DMS79 treated with DMSO at 0.1 percent for 48 hours (cell line): ENCODE measurements at places on chromosomes 5 and 9.

GRCh38 chr5:160166069-160166972 lies 47.1 kb upstream of the PWWP2A start:
- no peak for DNase-seq

- DNase-seq = no peak
Measured at GRCh38 chr5:148457183-148457620, 73.4 kb downstream of the FBXO38 start.

GRCh38 chr5:132420706-132421272 lies 51.3 kb downstream of the SLC22A5 start:
- no peak for DNase-seq

DNA sequence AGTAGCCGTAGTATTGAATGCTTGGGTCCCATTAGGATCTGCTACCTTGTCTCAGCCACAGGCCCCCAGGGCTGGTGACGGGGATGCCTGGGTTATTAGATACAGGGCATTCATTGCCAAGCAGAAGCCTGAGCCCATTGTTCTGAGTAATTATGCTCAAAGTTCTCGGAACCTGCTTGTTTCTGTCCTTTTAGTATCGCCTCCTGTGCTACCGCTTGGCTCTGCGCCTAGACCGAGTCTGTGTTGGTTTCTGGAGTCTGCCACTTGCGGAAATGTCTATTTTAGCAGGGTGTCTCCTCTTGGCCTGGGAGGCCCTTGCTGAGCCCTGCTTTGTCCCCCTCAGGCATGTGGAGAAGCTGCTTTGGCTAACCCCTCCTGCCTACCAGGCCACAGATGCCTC lies 506.1 kb downstream of the BNC2 start:
- DNase-seq = no peak

- DNase-seq = no peak
Measured at GRCh38 chr5:114726131-114726530, 364.3 kb downstream of the KCNN2 start.

- DNase-seq = no peak
Measured at GRCh38 chr5:53815471-53815870, 255.0 kb downstream of the NDUFS4 start.

DNA sequence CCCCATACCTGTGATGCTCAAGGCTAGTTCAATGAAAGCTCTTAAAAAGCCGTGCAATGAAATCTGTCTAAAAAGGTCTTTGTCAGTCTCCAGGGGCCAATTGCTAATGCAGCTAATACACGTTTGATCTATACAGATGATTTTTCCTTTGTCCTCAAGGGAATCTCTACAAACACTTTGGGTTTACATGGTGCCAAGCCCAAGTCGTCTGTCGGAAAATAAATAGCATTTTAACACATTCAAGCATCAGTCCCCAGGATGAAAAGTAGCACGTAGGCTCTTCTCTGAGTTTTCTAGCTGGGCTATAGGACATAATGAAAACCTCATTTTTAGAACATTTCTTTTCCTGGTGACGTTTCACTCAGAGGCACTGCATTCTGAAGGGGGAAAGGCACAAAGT lies 477.4 kb upstream of the WWC1 start:
- DNase-seq = no peak

- no peak for DNase-seq
Measured at GRCh38 chr9:33329117-33329563, 38.8 kb downstream of the NFX1 start.

- DNase-seq = no peak
Measured at GRCh38 chr5:112143690-112144089, 275.4 kb downstream of the EPB41L4A start.

- DNase-seq = no peak
Measured at GRCh38 chr5:160420331-160420610, 1.4 kb upstream of the PTTG1 start.

- no peak for DNase-seq
Measured at GRCh38 chr9:123863164-123863855, 66.6 kb downstream of the DENND1A start.

DNA sequence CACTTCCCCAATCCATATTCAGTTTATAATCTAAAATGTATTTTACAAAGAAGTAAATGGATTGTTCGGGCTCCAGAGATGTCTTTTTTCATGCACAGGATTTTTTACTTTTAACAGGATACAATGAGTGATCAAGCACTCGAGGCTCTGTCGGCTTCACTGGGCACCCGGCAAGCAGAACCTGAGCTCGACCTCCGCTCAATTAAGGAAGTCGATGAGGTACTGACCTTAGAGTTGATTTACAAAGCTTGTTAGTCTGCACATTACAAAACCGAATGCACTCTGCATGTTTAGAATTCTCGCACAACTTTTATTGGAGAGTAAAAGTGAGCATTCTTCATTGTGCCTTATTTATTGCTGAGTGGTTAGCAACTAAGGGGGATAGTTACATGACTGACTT lies 65.2 kb downstream of the ERAP1 start:
- DNase-seq = no peak

- DNase-seq = no peak
Measured at GRCh38 chr9:109967651-109968642, 187.9 kb downstream of the PALM2AKAP2 start.

DNA sequence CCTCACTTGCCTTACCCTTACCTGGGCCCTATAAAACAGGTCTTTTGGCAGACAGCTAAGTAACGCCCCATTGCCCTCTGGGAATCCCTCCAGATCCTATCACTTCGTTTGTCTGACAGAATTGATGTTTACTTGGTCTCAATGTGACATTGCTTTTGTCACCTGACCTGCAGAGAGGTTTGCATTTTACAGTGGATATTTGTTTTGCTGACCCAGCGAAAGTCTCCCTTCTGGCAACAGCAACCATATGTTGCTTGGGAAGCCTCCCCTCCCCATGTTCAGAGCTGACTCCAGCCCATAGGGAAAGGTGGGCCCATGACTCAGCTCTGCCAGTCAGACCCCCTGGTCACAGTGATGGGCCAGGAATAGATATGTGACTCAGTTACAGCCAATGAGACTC lies 54.0 kb upstream of the LARP1 start:
- DNase-seq = peak; percentile 28

DNA sequence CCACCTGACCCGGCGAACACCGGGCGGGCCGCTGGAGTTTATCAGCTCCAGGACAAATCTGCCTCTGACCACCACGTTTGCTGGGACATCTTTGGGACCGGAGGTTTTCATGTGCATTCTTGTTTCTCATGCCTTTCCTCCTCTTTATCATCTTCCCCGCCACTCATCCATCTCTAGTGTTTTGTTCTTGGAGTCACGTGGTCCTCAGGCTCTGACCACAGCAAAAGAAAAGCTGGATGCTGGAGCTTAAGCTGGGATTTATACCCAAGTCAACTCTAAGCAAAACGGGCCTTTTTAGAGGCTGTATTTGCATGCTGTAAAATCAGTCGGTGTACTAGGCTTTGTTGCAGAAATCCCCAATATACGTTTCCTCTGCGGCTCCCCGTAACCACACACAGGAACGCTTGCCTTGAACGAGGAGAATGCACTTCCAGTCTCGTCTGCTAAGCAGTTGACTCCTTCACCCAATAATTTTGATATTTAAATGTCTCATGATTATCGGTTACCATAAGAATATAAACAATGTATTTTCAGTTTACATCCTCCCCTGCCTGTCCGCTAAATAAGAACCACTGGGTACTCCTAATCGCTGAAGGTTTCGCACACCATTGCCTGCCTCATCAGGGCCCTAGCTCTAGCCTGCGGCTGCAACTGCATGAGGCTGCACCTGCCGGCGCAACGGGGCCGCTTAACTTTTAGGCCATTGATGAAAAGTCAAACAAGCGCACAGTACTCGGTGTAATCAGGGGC lies 560 bp upstream of the NDUFS6 start:
- DNase-seq = peak; percentile 62

GRCh38 chr5:59348189-59348588 lies 545.3 kb downstream of the PDE4D start:
- DNase-seq = no peak

DNA sequence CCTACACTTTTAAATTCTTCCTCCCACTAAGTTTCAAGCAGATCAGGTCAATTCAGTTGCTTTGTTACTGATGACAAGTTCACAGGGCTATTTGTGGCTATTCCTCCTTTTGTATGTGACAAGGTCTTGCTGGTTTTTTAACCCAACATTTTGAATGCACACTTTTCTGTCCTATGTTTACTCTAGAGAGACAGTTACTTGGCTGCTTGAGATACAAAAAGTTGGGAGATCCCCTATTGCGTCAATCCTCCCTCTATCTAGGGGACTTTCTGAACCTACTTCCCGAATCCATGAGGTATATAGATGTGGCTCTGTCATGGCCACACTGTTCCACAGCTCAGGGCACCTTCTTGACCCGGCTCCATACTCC lies 386.7 kb downstream of the NTRK2 start:
- DNase-seq = no peak

DNA sequence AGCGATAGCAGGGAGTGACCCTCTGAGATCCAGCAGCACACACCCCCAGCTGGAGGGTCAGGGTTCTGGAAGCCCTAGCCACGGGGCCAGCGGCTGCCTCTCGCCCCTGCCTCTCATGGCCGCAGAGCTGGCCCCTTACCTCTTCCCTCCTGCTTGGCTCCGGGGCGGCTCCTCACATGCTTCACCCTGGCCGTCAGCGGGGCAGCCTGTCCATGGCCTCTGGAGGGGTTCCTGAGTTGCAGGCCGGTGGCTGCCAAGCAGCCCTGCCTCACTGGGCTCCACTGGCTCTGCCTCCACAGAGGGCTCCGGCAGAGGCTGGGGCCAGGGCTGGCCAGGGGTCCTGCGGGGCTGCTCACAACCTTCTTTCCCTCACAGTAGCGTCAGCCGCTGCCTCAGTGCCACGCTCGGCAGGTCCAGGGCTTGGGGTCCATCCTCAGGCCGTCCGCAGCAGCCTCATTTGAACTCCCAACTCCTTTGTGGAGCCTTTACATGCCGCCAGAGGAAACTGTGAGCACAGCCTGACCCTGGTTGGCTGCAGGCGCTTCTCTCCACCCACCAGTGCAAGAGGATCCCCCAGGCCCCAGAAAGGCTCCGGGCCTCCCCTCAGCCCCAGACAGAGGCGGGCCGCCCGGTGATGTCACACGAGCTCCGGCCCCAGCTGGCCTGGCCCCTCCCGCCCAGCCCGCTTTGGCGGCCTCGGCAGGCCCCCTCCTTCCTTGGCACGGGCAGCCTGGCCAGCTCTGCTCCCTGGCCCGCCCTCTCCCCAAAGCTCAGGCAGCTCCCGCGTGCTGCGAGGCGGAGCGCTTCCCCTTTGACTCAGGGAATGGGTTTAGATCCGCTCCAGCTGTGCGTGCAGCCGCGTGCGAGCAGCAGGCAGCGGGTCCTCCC lies at the start of gene ANGPTL2:
Gene ANGPTL2 (minus strand): TSS at position 460 of the 888 bp plus-strand sequence. CDS start 13,904 bp downstream, outside the sequence.
- peak; percentile 76 for DNase-seq

DNA sequence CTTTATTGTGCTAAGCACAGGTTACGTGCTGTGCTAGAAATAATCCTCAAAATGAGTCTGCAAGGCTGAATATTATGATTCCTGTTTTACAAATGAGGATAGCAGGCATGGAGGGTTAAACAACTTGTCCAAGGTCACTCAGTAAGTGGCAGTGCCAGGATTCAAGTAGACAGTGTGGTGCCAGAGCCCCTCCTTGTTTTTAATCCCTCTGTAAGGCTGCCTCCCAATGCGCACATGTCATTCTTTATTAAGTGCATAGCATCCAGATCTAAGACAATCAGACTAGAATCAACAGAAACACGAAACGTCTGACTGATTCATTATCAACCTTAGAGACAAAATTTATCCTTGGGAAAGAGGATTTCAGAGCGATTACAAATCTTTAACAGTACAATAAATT lies 199.6 kb downstream of the SMARCA2 start:
- no peak for DNase-seq

- DNase-seq = no peak
Measured at GRCh38 chr9:133163504-133164172, at the start of gene GBGT1. Gene GBGT1 (minus strand): TSS chr9:133163914. CDS start chr9:133162412, 1,502 bp downstream.

GRCh38 chr5:6378766-6379103 lies 388 bp upstream of the MED10 start:
- no peak for DNase-seq

DNA sequence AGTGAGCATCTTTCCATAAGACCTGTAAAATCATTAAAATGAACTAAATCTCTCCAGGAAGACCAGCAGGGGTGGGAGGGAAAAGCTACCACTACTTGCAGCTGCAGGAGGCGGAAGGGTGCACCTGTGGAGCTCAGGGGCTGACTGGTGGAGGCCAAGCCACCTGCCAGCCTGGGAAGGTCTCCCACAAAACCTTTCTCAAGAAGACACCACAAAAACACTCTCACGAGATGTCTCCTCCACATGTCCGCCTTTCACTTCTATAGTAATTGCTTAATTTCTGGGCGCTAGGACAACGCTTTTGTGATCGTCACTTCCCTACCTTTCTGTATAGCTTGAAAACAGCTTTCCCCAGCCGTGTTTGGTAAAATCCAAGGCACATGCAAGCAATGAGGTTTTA lies 114.4 kb downstream of the ROR2 start:
- DNase-seq = no peak

DNA sequence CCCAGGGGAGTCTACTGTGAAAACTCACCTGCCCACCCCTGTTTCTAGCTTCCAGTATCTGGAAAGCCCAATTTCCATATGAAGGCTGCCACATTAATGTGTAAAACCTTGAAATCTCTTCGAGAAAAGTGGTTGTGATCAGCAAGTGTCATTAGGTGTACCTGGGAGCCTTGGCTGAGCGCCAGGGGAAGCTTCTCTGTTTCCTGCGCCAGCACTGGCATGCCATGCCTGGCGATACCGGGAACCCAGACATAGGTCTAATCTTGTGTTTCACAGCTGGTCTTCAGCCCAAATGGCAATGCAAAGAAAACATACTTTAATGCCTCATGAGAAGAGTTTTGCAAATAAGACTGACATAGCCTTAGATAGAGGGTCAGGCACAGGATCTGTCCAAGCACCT lies 101.6 kb downstream of the TENT4A start:
- no peak for DNase-seq

DNA sequence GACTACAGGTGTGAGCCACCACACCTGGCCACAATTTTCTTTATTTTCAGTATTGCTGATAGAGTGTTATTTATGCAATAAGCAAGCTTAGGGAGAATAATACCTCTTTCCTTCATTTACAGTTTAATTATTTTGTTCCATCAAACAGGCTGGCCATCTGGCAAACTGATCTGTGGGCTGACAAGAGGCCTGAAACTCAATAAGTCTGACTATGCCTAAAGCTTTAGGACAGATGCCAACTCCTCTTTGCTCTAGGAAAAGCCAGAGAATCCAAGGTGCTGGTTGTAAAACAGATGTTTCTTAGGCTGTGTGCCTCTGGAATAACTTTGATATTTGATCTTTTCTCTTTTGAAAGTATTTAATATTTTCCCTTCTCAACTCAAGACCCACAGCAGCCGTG lies 98.4 kb downstream of the TARS1 start:
- no peak for DNase-seq

DNA sequence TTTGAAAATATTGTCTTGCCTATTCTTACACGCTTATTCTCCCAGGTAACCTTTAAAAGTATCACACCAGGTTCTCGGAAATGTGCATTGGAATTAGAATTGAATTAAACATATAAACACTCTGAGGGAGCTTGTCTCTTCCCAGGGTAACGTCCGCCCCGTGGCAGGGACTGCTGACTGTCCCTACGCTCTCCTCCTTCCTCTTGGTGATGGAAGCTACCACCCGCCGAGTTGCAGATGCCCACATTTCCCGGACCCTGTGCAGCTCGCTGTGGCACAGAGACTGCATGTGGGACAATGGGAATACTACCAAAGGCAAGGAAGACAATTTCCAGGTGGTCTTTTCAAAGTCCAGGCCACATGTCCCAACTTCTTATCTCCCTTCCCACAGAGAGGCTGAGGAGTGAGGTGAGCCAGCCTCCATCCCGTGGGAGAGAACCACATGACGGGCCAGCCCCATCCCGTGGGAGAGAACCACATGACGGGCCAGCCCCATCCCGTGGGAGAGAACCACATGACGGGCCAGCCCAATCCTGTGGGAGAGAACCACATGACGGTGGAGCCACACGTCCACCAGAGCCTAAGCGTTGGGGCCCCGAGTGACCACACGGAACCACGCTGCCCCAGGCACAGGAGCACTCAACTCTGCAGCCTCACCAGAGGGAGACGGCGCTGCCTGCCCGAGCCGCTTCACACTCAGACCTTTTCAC lies 249.4 kb upstream of the IRX1 start:
- DNase-seq = no peak
